Cortex of kidney (tissue), 1 donor: ENCODE measurements at places on chromosomes 16 and 17.

- no peak for DNase-seq
Observed at GRCh38 chr17:8029121-8029520, 9.7 kb upstream of the ALOX15B start.

DNA sequence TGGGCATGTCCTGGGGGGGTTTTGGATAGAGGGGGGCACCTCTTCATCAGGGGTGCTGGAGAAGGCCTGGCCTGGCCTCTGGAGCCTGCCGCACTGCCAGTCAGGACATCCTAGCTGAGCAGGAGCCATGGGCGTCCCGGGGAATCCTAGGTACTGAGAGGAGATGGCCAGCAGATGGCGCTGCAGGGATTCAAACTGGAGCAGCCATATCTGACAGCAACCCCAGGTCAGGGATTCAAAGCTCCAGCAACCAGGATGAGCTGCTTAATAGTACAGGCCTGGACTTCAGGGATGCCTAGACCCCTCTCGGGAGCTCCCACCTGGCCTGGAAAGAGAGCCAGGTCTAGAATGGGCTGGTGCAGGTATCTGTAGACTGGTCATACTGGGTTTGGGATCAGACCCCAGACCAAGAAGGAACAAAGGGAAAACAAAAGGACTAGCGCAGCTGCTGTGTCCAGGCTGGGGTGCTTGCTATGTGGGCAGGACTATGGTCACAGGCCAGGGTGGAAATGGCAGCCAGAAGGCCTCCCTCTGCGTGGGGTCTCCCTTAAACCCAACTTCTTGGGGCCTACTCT lies 306.9 kb upstream of the RBFOX1 start:
- DNase-seq, result no peak

DNA sequence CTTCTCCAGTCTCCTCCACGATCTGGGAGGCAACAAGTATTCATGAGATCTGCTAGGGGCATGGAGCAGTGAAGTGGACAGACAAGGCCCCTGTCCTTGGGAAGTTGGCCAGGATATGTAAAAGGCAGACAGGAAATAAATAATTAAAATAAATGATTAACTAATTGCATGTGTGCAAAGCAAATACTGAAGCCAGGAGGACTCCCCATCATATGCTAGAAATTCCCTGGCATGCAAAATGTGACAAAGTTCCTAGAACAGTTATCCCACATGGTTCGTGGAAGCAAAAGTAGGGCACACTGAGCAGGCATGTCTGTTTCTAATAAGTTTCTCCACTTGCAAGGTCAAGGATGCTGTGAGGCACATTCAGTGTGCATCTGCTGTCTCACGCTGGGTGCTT lies 86.8 kb downstream of the CDYL2 start:
- no peak for DNase-seq

DNA sequence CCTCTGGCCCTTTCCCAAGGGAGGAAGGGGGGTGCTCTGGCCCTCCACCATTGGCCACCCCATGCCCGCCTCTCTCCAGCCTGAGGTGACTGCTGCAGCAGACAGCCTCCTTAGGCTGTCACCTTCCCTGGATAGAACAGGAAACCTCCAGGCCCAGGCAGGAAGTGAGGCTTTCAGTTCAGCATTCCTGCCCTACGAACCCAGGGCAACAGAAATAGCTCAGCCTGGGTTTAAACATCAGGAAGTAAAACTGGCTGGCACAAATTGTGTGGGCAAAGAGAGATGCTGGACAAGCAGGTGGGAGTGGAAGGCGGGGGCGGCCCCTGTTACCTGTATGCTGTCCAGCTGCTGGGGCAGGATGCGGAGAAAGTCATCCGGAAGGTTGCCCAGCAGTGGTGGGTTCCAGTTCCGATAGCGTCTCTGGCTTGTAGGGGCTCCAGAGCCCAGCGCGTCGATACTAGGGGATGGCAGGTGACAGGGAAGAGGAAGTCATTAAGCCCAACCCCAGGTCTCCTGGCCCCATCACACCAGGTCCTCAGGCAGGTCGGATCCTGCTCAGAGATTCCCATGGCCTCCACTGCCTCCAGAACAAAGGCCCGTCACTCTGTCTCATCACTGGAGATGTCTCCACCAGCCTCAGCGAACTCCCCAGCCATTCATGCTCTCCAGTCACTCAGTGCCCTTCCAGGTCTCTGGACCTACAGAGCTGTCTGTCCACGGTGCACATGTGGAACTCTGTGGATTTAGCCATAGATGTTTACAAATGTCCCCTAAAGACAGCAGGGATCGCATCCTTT lies 23.6 kb upstream of the MRPS23 start:
- no peak for DNase-seq

GRCh38 chr17:64661726-64661975 lies 456 bp downstream of the SMURF2 start:
- no peak for DNase-seq

DNA sequence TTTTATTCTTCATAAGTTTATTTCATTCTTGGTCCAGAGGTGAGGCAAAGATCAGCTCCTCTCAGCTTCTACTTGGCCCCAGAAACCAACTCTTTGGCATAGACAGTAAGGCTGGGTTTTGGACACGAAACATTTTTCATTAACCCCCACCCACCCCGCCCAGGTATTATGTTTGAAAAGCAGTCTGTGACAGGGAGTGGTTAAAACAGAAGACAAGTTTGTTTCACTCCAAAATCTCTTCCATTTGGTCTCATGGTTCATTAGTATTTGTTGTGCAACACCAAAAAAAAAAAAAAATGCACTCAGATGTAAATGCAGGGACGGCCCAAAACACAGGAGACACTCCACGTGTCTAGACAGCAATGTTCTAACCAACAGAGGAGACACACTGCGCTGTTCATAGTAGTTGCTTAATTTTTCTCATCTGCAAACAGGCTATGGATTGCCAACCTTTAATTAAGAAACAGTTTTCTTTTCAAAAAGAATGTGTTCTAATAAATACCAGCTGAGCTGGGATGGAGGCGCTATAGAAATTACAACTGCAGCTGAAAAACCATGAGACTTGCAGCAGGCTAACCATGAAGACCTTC lies 39.8 kb upstream of the MMP2 start:
- DNase-seq, result no peak

- no peak for DNase-seq
Observed at GRCh38 chr17:75921596-75921995, 16.9 kb upstream of the MRPL38 start.

- no peak for DNase-seq
Observed at GRCh38 chr16:84943620-84944019, 67.7 kb downstream of the ZDHHC7 start.

DNA sequence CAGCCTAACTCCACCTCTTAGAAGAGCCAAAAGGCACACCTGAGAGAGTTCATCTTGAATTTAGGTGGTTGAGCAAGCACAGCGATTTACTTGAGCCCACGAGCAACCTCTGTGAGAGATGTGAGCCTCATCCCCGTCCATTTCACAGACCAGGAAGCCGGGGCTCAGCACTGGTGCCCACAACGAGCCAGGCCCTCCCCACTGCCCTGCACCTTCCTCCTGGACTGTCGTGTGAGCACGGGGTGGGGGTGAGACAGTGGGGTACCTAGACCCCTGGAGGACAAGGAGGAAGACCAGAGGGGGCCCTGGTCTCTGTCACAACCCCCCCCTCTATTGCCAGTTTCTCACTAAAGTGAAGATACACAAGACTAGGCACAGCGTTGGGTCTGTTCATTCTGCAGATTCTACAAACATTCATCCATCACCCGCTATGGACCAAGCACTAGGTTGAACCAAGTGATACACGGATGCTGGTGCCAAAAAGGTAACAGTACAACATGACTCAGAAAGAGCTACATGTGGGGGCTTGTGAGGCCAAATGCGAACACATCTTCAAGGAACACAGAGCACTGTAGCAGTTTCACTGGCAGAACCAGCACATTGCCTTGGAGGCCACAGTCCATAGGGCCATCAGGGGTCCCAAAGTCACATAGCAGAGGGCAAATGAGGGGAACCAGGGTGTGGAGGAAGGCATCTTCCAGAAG lies 231.9 kb downstream of the PARN start:
- no peak for DNase-seq

GRCh38 chr17:48611213-48611612 lies 396 bp upstream of the HOXB7 start:
- DNase-seq, result no peak

- DNase-seq, result no peak
Observed at GRCh38 chr16:68356249-68356918, 45.6 kb downstream of the PRMT7 start.

- DNase-seq, result no peak
Observed at GRCh38 chr17:78381601-78382232, 3.3 kb downstream of the PGS1 start.

GRCh38 chr17:13575922-13576419 lies 25.8 kb downstream of the HS3ST3A1 start:
- DNase-seq, result no peak

DNA sequence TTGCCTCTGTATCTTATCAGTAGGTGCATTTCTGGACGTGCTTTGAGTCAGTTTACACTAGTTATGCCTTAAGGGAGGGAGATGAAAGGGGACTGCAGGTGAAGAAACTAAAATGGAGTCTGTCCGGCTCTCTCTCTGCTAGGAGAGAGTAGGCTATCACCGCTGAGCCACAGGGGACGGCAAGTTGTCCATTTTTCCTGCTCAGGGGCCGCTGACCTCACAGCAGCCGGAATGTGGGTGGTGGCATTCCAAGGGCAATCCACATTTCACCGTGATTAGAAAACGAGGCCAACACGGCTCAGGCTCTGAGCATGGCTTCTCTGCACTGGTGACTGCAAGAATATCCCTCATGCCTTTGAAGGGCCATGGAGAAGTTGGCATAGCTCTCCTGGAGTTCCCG lies 19.0 kb upstream of the KLHDC4 start:
- no peak for DNase-seq

- DNase-seq, result no peak
Observed at GRCh38 chr16:4395055-4395726, 21.2 kb downstream of the CORO7 start.

GRCh38 chr17:20787281-20787680 lies 207.8 kb downstream of the CDRT15L2 start:
- no peak for DNase-seq

DNA sequence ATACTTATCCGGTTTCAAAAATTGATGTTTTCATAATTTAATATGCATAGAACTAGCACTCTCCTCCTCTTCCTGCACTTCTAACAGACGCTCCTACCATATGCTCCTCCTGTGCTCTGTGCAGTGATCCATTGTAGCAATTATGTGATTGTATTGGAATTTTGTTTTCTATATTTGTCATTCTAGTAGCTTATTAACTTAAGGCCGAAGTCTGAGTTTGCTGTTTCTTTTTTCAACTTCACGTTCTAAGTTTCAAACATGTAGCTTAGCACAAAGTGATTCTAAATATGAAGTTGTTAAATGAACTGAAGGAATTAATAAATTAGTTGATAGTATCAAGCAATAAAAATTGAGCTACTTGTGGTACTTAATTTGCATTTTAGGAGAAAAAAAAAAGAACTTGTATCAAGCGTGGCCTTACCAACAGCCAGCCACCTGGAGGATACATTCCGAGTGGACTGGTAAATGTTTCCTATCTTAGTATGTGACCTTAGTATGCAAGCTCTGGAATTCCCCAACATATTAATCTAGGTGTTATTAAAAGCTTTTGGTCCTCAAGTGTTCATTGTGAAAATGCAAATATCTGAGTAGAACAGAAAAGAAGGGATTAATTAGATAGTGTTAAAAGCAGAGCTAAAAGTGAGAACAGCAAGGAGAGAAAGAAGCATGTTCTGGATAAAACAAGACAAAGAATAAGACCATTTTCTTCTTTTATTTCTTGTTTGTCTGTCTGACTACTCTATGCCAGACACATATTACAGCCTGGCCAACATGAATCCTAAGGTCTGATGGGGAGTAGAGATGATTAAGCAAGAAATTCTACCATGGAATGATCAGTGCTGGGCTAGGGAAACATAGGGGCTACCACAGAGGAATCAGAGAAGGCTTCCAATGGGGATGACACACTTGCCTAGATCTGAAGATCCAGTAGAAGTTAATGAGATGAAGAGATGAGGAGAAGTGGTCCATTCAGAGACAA lies 290.4 kb upstream of the MON1B start:
- no peak for DNase-seq

DNA sequence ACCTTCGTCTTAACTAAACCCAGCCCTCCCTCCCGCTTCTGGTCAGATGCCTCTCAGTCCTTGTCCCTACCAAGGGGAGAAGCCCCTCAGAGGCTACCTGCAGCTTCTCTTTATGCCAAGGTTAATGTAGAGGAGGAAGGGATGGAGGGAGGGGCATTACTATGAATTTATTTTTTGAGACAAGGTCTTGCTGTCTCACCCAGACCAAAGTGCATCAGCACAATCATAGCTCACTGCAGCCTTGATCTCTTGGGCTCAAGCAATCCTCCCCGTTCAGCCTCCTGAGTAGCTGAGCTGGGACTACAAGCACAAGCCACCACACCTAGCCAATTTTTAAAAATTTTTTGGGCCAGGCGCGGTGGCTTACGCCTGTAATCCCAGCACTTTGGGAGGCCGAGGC lies 15.3 kb downstream of the EPOP start:
- DNase-seq, result no peak

DNA sequence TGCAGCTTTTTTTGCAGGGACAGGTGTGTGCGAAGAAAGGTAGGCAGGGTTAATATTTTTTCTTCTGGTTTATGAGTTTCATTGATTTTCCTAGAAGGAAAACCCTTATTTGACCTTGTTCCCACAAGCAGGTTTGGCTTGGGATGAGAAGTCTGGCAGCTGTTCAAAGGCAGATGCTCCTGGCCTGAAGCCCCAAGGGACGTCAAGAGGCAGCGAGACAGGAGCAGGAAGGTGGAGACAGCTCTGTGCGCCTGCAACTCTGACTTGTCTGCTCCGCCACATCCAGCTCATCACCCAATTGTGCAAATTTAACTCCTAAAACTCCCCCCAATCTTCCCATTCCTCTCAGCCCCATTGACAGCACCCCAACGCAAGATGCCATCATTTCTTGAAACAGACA lies 136.8 kb upstream of the XYLT1 start:
- no peak for DNase-seq

- no peak for DNase-seq
Observed at GRCh38 chr16:72728516-72728915, 319.4 kb downstream of the ZFHX3 start.

GRCh38 chr16:9457215-9457614 lies 365.8 kb downstream of the HAPSTR1 start:
- no peak for DNase-seq

GRCh38 chr16:75088216-75088615 lies 28.4 kb downstream of the LDHD start:
- no peak for DNase-seq

- no peak for DNase-seq
Observed at GRCh38 chr17:80992077-80992947, 671 bp downstream of the CHMP6 start.

DNA sequence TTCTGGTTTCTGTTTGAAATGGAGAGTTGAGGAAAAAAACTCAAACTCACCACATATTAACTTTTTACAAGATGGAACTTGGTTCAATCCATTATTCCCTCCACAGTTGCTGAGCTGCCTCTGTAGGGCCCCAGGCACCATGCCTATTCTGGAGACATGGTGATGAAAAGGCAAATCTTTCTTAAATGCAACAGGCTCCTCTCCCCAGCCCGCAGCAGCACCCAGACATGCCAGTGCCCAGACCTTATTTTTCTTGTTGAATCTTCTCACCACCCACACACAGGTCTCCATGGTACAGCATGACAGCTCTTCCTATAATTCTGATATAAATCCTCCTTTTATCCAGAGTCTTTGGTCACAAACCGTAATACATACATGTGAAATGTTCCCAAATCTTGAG lies 7.6 kb downstream of the CYTH1 start:
- no peak for DNase-seq

- DNase-seq, result no peak
Observed at GRCh38 chr17:41769346-41769862, 17.1 kb downstream of the JUP start.

- no peak for DNase-seq
Observed at GRCh38 chr17:57121308-57122042, 36.4 kb downstream of the AKAP1 start.
